ENCODE measurements at places on chromosomes 2 and 18.

DNA sequence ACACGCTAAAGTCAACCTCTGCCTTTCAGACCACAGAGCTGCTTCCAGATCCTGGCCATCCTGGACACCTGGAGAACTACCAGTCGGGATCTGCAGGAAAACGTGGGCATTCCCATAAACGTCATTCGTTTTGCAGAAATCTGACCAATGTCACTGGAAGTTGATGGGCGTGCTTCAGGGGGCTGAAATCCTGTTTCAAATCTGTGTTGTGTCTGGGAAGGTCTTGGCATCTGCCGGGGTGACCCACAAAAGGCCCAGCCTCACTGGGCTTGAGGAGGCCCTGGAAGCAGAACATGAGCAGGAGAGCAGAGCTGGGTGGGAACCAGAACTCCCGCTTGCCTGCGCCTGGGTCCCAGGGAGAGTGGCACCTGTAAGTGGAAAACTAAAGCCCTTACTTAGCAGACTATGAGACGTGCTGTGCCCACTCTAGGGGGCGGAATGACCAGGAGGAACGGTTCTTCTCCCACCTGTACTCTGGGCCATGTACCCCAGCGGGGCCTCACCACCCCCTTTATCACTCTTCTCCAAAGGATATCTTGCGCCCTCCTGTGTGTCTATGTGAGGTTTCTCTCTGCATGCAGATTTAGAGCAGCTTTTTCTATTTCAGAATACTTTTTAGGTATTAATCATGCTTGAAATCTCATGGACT lies 200.9 kb downstream of the FAM210A start:
- no peak overlapping the region for H3K27ac ChIP-seq
- peaks cover 7% of the 10 kb centered on the region for H3K36me3 ChIP-seq
- peaks cover 1% of the 10 kb centered on the region for H3K4me1 ChIP-seq
- no peak for DNase-seq
- no peak overlapping the region for H3K4me3 ChIP-seq

- H3K27ac ChIP-seq = no peak overlapping the region
- DNase-seq = no peak
- H3K4me1 ChIP-seq = peaks cover 56% of the 10 kb centered on the region
- H3K36me3 ChIP-seq = peaks cover 3% of the 10 kb centered on the region
These were observed 96.0 kb downstream of the PLB1 start for GRCh38 chr2:28591711-28592335.

- no peak overlapping the region for H3K27ac ChIP-seq
- DNase-seq = no peak
- H3K4me3 ChIP-seq = no peak overlapping the region
- H3K4me1 ChIP-seq = no peaks in the 10 kb centered on the region
These were observed 144.3 kb upstream of the SERTAD2 start for GRCh38 chr2:64797881-64798575.

GRCh38 chr2:205865905-205866441 lies 183.7 kb downstream of the NRP2 start:
- no peak overlapping the region for H3K4me3 ChIP-seq
- peaks cover 20% of the 10 kb centered on the region for H3K4me1 ChIP-seq
- no peaks in the 10 kb centered on the region for H3K36me3 ChIP-seq
- DNase-seq = no peak

DNA sequence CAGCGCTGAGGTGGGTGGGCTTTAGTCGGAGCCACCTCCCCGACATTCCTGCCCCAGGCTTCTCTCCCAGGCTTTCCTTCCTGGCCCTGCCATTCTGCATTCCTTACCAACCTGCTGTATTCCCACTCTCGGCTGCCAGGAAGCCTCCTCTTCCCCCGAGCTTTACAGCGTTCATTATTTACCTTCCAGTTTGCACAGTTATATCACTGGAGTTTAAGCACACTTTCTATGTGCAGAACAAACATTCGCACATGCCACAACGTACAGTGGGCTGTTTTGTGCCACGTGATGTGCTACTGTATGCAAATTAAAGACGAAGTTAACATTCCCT lies 246.3 kb downstream of the SOX11 start:
- no peak overlapping the region for H3K27ac ChIP-seq
- H3K36me3 ChIP-seq = no peaks in the 10 kb centered on the region
- H3K4me1 ChIP-seq = no peaks in the 10 kb centered on the region
- H3K27me3 ChIP-seq = no peaks in the 10 kb centered on the region
